ENCODE measurements at places on chromosomes 1 and 21. TPM values are rescaled to one million over a fixed set of nuclear protein-coding genes. Genes with fewer than 3 reads are reported as not detected.

DNA sequence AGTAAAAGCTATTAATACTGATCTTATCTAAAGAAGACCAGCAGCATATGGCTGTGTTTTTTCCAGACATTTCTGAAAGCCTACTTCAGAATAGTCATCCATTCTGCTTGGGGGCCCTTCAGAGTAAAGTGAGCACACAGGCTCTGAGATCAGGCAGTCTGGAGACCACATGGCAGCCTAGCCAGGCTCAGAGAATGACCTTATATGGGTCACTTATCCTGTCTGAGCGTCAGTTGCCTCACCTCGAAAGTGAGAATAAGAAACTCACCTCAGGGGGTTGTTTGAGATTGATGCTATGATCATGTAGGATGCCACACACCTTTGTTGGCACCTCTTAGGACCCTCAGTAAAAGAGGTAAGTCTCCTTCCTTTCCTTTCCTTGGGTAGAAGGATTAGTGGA, 270.4 kb downstream of the GRIK1 start:
- DNase-seq, result no peak
- no peak overlapping the region for H3K27ac ChIP-seq
- H3K4me1 ChIP-seq, result no peaks in the 10 kb centered on the region
- no peak overlapping the region for H3K4me3 ChIP-seq

DNA sequence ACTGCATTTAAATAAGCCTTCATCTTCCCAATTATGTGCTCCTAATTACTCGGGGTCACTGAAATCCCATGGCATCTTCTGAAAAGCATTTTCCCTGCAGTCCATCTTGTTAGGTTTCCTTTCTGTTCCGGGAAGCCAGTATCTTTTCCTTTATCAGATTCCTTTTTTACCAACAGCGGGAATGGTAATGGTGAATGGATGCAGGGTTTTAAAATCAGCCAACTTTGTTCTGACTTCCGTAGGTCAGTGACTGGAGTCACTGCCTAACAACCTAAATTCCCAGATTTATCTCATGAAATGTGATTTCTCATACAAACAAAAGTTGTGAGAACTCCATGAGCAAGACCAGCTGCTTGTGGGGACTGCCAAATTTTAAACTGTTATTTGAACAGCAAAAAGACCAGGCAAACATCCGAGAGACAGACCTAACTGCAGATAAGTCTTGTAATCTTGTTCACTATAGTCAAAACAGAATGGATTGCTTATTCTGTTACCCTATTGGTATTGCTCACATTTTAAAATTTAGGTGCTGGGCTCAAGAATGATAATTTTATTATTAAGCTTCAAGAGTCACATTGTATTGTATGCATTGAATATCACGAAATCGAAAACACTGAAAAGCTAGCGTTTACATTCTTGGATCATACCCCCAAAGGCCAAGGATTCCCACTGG, 1.2 kb upstream of the RWDD3 start:
- peak overlapping the region; percentile 88 for H3K27ac ChIP-seq
- no peaks in the 10 kb centered on the region for H3K27me3 ChIP-seq
- peaks cover 45% of the 10 kb centered on the region for H3K4me1 ChIP-seq
- DNase-seq, result no peak
- H3K36me3 ChIP-seq, result peaks cover 4% of the 10 kb centered on the region

DNA sequence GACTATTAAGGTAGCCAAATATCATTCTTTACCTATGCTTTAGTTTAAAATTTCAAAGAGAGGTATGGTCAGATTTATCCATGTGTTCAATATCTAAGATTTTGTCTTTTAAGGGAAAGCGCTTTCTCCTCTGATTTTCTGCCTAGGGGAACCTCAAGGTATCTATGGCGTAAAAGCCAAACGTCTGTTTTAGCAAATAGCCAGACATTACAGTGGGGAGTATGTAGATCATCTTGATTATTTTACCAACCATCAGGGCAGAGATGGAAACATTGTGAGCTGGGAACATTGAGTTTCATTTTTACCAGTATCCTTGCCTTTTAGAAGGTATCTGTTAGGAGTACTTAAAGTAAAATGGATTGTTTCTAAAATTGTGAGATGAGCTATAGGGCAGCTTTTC, 71.0 kb downstream of the LEPR start:
- H3K36me3 ChIP-seq, result no peaks in the 10 kb centered on the region
- H3K4me1 ChIP-seq, result no peaks in the 10 kb centered on the region
- no peak overlapping the region for H3K4me3 ChIP-seq
- no peaks in the 10 kb centered on the region for H3K27me3 ChIP-seq

DNA sequence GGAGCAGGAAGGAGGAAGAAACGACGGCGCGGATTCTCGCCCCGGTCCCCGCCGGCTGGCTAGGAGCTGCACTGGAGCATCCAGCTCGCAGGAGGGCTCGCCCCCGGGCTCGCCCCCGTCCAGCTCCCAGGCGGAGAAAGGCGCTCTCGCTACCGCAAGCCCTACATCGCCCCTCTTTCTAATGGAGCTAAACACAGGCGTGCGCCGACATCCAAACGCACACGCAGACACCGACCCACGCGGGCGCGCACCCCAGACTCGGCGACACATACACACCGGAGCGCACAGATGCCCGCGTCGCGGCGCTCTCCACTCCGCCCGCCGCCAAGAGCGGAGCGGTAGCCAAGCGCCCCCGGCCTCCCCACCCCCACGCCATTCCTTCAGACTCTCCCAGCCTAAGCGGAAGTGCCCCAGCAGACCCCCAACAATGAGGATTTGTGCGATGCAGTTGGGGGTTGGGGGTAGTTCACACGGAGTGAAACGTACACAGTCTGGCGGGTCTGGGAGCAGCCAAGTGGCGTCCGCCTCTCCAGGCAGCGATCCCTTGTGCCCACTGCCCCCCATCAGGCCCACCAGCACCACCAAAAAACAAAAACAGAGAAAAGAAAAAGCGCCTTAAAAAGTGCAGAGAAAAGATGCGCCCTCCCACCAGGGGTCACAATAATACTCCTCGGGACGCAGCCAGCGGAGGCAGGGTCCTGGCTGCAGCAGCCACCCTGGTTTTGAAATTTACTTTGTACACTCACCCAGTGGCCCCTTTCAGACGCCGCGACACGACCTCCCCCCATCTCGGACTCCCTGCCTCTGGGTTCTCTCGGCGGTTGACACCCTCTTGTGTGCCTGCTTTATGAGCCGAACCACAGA, 1.4 kb downstream of the DAB1 start:
- peak overlapping the region; percentile 49 for H3K4me3 ChIP-seq
- H3K27ac ChIP-seq, result no peak overlapping the region
- H3K27me3 ChIP-seq, result peaks cover 84% of the 10 kb centered on the region

DNA sequence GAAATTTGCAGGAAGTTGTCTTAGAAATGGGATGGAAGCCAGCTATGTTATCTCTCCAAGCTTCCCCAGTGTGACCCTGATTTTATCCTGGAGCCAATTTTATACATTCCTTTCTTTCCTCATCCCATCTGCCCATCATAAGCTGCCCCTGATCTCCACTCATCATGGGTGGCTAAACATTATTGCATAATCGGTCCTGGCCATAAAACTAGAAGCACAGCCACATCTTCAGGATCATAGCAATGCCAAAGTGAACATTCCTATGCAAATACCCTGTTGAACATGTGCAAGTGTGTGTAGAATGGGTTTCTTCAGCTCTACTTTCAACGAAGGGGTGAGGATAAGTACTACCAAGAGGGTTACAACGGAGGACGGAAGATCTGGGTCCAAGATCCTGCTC, 50.6 kb upstream of the COG2 start:
- no peaks in the 10 kb centered on the region for H3K36me3 ChIP-seq
- no peaks in the 10 kb centered on the region for H3K27me3 ChIP-seq
- DNase-seq, result no peak
- H3K27ac ChIP-seq, result no peak overlapping the region
- H3K4me1 ChIP-seq, result no peaks in the 10 kb centered on the region

Gene STYXL2
- total RNA-seq, result 0.32 TPM

Gene SPRR2A
- not detected for total RNA-seq

Gene FAAH
- 3.7 TPM for total RNA-seq

Gene MATN1
- not detected for total RNA-seq

Gene TINAGL1
- 150 TPM for total RNA-seq

Measured in esophagus muscularis mucosa (tissue), 4 donors.